ENCODE measurements at places on chromosomes 7 and 10.
A peak's percentile ranks its signal among the peaks of the same experiment; 100 is the strongest.

DNA sequence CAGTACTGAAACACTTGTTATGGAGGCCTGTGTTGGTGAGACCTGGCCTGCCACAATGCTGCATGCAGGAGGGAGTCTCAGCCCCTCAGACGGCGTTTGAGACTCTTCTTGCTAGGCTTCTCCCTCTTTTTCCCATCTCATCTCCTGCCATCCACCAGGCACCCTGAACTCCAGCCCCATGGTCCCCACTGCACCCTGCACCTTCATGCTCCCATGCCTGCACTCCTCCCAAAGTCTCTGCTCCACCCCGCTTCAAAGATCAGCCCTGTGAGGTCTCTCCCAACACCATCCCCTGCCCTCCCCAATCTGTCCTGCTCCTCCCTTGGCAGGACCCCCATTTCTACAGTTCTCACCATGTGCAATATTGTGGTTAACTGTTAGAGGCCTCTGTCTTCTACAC, 61.7 kb downstream of the VOPP1 start:
- no peak for DNase-seq

GRCh38 chr10:87760195-87760905, 57.7 kb downstream of the ATAD1 start:
- DNase-seq, result no peak

GRCh38 chr10:114103284-114103683, 59.6 kb downstream of the ADRB1 start:
- no peak for DNase-seq

GRCh38 chr10:29846881-29847280, 212.1 kb upstream of the SVIL start:
- no peak for DNase-seq

DNA sequence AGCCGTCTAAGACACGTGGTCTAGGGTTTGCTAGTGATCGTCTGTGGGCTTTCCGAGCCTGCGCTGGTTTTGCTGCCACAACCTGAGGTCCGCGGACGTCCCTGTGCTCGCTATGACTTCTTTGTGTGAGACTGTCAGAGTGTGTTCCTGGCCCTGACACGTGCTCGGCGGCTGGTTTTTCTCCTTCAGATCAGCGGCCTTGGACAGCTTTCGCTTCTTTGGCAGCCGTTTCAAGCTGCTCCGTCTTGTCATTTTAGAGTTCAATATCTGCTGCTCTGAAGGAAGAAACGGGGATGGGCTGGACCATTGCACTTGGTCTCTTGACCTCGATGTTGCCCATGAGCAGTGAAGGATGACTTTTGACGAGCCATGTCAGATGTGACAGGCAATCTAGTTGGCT, 147.3 kb downstream of the MGMT start:
- no peak for DNase-seq

DNA sequence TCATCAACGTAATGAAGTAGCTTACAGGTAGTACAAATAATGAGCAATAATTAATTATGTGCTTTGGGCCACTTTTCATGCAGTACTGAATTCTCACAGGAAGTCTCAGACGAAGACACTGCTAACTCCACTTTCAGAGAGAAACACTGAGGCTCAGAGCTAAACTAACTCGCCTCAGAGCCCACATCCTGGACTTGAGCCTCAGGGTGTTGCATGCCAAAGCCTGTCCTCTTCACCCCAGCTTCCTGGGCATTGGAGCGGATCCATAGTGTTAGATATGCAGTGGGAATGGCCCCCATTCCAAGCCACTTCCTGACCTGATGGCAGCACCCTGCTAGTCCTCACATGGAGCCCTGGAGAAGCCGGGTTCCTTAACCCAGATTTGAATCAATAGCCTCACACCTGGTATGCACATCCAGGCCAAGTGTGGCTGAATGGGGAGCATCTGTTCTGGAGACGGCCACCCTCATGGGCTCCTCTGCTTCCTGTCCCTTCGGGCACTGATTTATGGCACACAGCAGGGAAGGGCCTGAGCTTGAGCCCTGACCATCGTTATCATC, 265.1 kb upstream of the ZNF32 start:
- no peak for DNase-seq

DNA sequence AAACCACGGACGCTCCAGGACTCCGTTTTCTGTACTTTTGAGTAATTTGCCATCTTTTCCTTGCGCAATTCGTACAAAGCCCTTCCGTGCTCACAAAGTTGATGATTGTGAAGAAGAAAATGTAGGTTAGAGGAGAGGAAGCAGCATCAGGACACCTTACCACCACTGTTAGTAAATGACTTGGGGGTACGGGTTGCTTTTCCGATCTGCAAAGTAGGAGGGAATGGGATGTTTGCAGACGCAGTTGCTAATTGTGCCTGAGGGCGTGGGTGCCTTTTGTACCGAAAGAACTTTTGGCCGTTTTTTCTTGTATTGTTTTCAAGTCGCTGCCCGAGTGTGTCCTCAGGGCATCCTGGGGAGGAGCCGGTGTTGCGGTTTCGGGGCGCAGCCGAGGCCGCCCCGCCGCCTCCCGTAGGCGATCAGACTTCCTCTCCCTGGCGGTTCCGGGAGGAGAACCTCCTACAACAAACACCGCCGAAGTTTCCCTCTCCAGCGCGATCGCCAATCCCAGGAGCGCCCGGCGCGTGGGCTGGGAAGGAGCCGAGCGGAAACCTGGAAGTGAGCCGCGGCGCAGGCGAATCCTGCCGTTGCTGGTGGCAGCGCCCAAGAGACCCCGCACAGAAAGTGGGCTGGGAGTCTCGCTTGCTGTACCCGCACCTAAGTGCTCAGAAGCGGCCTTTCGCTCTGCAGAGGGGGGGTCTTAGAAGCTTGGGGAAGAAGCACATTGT, 1.0 kb downstream of the PRR15 start:
- DNase-seq, result peak; percentile 40

GRCh38 chr7:21640105-21640504, 97.3 kb downstream of the DNAH11 start:
- no peak for DNase-seq

- DNase-seq, result no peak
Measured at GRCh38 chr7:74304550-74304949, 15.3 kb downstream of the CLIP2 start.

DNA sequence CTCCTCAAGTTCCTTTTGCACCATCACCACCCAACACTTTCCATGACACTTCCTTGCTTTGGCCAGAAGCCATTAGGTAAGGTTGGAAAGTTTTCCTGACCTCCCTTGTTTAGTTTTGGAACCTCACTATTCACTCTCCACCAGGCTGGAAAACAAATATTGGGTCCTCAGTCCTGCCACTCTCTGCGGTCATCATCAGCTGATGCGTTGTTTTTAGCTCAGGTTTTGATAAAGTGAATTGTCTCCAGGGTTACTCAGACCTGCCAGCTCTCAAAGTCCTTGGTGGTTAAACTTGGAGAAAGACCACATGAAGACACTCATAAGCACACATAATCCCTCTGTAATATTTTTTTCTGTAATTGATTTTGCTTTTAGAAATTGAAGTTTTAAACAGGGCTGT, 55.5 kb downstream of the CCDC186 start:
- DNase-seq, result no peak

DNA sequence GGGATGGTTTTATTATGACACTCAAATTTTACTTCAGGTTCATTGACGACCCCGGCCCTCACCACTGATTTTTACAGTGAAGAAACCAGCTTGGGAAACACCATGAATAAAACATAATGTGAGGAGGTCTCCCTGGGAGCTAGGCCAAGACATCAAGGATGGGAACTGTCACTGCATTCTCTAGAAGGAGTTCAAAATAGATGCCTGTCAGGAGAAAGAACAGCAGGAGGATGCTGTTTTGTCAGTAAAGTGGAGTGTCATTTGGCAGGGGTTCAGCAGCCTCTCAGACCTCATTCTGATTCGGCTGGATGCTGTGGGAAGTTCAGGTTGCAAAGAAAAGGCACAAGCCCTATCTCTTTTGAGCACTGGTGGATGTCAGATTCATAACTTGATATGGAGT, 360.3 kb upstream of the C7orf33 start:
- DNase-seq, result no peak

- no peak for DNase-seq
Measured at GRCh38 chr7:115410972-115411686, 489.2 kb downstream of the MDFIC start.

GRCh38 chr10:102450124-102450373, 1.3 kb downstream of the C10orf95 start:
- no peak for DNase-seq

DNA sequence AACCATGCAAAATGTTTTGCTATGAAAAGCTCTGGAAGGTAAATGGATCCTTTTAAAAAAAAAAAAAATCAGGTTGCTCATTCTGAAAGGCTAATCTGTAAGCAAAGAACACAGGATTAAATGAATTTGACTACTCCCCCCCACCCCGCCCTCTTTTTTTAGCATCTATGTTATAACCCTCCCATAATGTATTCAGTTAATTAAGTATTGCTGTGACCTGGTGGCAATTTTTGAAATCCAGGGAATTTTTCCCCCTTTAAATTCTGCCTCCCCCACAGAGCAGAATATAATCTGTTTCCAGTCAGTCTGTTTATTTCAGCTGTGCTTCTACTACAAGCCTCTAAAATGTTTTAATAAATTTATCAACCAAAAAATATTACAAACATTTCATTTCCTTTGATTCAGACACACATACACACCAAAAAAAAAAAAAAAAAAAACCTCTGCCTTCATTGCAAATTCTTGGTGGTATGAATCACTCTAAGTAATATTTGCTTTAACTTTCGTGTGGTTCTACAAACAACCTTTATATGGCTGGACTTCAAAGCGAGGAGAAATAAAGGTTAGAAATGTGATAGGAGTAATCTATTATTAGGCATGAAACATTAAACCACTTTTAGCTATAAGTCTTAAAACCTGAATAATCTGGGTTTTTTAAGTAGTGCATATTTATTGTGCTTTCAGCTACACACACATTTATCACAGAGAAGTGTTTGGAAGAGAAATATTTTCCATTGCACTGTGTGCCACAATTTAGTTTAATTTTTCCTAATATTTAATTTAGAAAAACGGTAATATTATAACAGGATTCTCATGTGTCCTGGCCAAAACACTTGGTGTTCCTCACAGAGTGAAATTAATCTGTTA, 64.4 kb upstream of the ARID5B start:
- DNase-seq, result no peak

DNA sequence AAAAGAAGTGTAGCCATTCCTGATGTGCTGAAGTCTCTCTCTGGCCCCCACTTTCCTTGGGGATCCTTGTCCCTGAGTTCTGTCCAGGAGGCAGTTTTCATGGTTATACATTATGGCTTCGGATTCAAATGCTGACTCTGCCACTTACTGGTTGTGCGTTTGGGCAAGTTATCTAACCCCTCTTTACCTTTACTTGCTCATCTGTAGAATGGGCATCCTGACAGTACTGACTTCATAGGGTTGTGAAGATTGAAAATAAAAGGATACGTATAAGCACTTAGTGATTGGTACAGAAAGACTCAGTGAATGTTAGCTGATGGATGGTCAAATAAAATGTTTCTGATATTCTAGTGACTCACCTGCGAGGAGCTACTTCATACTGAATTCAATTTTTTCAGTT, 65.1 kb downstream of the TACR2 start:
- DNase-seq, result no peak

- no peak for DNase-seq
Measured at GRCh38 chr7:158904599-158904998, 48.2 kb downstream of the DYNC2I1 start.

DNA sequence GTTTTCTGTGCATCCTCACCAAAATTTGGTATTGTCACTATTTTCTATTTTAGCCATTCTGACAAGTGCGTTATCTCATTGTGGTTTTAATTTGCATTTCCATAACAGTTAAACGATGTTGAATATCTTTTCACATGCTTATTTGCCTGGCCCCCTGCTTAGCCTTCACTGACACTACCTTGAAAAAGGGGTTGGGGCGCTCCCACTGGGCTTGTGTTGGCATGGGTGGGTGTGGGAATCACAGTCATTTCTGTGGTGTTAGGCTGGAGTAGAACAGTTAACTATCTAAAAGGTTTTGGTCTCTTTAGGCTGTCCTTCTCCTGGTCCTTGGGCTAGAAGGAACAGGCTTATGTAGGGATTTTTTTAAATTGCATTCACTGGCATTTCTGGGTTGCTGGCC, 72.2 kb upstream of the TMEM140 start:
- no peak for DNase-seq

DNA sequence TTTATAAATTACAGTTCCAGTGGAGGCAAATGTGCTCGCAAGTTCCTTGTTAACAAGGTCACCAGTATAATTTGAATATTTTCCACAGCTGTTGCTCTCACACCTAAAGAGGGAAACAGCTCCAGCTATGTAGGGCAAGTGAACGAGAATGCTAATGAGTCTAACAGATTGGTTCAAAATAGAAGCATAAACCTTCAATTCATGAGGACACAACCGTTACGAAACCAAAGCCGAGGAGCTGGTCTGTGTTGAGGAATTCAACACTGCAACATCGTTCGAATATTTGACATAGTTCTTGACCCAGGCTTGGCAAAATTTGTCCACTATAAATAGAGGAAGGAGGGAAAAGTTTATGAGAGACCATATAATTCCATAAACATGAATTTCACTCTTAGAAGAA, 161.3 kb downstream of the KLF6 start:
- no peak for DNase-seq

DNA sequence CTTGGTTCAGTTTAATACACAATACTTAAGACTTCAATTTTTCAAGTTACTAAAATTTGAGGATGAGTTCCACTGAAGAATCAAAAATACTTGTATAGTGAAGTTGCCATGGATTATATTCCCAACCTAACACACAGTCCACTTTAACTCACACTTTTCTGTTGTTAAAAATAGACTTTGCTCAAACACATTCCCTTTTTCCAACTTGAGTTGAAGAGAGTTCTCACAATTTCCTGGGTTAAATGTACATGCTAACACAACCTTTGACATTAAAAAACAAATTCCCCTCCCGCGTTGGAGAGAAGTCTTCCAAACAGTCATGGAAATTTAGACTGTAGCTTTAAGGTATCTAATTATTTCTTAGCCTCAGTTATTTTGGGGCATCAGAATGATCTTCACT, 27.1 kb downstream of the SKIDA1 start:
- DNase-seq, result no peak

GRCh38 chr10:106826716-106827115, 337.8 kb downstream of the SORCS1 start:
- DNase-seq, result no peak

DNA sequence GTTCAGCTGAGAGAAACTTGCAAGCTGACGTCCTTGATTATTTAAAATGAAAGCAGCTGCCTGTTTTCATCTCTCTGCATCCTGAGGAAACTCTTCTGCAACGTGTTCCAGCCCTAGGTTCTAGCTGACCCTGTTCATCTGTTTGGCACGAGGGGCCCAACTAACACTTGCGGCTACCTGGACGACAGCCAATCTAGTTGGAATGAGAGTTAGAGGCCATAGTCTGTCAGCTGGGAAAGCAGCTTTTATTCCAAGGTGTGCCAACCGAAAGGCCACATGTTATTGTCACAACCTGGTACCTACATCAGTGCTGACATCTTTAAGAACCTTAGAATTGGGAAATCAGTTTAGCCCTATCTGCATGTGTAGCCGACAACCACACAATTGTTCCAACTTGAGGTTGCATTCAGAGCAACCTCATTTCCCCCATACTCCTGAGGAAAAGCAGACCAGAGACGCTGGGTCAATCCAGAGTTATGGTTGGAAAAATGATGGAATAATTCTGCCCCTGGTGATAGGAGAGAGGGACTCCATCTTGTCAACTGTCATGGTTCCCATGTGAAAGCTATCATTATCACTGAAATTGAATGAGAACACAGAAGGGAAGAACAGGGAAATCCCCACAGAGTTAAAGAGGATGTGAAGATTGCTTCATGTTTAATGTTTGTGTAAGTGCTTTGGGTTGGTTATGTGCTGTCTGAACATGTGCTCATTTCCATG, 121.6 kb downstream of the EGFR start:
- no peak for DNase-seq

- DNase-seq, result no peak
Measured at GRCh38 chr10:108360187-108360586, 1195.7 kb upstream of the SORCS1 start.

- no peak for DNase-seq
Measured at GRCh38 chr10:4765428-4765827, 60.6 kb upstream of the AKR1E2 start.

All from activated naive CD8-positive, alpha-beta T cell treated with anti-CD3 and anti-CD28 coated beads, Interleukin-2, amount 10 ng/mL, durations not matched to agents 7 days and 5 days (primary cell).